A549 treated with ZK216348 at 1 μM for 4 hours (cell line): ENCODE measurements at places on chromosomes 2 and 18. TPM values are rescaled to one million over a fixed set of nuclear protein-coding genes. Genes with fewer than 3 reads are reported as not detected.

ASB3 gene
- 11.4 to 13.7 TPM (median 12.6 TPM) in 5 replicates for total RNA-seq

IGFBP5 gene
- 0.08 to 0.24 TPM (median 0.20 TPM) in 5 replicates for total RNA-seq

COL4A4 gene
- 1.1 to 3.1 TPM (median 1.5 TPM) in 5 replicates for total RNA-seq

CNTNAP5 gene
- not detected in 5 replicates for total RNA-seq

ASAP2 gene
- total RNA-seq, result 28.4 to 49.8 TPM (median 41.9 TPM) in 5 replicates

OTX1 gene
- total RNA-seq, result 2.2 to 4.5 TPM (median 4.1 TPM) in 5 replicates

MC4R gene
- not detected in 5 replicates for total RNA-seq

NTSR2 gene
- total RNA-seq, result not detected in 5 replicates

RNF103 gene
- 41.1 to 54.6 TPM (median 51.9 TPM) in 5 replicates for total RNA-seq
